ENCODE measurements at places on chromosomes 16 and 17. TPM values are rescaled to one million over a fixed set of nuclear protein-coding genes. Genes with fewer than 3 reads are reported as not detected.

DNA sequence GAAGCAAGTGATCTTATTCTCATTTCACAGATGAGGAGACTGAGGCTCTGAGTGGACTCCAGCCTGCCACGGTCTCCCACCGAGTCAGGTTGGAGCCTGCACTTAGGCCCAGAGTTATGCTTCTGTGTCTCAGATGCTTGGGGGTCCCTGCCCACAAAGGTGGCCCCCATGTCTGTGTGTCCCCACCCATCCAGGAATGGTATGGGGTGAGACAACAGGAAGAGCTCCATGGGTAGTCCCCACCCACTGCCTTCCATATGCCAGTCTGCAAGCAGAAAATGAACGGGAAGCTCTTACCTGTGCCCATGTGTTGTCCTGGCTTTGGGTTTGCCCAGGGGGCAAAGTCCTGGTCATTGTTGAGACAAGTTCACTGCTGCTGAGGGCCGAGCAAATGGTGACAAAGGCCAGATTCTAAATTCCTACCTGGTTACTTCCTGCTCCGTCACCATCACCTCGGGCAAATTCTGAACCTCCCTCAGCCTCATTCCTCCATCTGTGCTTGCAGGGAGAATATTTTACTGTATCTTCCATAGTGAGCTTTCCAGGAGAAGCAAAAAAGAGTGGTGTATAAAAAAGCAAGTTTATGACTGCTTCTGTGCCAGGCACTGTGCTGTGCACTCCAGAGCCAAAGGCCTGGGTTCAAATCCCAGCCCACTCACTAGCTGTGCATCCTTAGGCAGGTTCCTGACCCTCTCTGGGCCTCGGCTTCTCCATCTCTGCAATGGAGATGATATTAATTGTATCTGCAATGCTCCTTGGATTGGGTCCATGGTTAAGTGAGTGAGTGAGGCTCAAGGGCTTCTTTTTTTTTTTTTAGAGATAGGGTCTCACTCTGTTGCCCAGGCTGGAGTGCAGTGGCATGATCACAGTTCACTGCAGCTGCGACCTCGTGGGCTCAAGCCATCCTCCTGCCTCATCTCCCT is 9.3 kb downstream of the IL4R start:
- DNase-seq = no peak

GRCh38 chr16:55146966-55147365 is 177.0 kb upstream of the IRX6 start:
- DNase-seq = peak; percentile 71

GRCh38 chr16:54986409-54986808 is 55.7 kb downstream of the IRX5 start:
- peak; percentile 4 for DNase-seq

DNA sequence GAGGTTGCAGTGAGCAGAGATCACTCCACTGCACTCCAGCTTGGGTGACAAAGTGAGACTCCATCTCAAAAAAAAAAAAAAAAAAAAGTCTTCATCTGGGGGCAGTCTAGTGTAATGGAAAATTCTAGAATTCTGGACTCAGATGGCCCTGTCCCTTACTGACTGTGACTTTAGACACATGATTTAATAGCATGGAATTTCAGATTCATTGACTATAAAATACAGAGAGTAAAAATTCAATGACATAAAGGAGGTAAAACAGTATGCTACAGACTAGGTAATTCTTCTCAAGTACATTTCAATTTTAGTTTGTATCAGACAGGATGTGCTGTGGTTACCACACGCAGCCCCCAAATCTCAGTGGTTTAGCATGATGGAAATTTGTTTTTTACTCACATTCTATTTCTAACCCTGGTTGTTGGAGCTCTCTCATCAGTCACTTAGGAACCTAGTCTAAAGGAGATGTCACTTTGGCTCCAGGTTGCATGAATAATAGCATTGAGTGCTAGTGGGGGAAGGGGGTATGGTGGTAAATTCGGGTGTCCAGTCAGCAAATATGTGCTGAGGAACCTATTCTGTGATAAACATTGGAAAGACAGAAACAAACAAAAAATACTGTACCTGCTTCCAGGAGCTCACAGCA is 444.0 kb downstream of the XYLT1 start:
- DNase-seq = no peak

GRCh38 chr16:64982581-64982980 is 139.3 kb downstream of the CDH11 start:
- DNase-seq = no peak

DNA sequence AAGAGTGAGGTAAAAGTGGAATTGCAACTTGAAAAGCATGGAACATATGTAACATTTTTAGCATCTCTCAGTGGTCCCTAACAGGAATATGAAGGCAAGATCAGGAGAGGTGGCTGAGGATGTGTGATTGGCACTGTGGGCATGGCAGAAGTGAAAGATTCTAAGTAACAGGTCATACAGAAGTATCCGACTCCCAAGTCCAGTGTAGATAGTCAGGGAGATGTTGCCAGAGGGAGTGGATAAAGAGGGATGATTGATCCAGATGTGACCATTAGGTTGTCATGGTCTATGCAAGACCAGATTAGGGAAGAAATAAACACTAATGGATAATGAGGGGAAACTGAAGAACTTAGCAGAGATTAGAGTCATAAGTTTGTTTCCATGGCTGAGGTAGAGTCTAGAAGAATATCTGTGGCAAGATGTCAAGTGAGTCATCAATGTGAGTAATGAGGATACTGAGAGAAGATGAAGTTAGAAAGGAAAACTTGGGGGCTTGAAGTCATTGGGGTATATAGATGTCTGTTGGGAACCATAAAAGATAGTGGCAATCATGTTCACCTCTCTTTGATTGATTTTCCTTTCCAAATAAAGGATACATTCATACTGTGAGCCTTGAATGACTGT is 23.9 kb upstream of the CAPNS2 start:
- DNase-seq = peak; percentile 80

GRCh38 chr17:9206741-9207332 is 185.5 kb downstream of the NTN1 start:
- DNase-seq = no peak

GRCh38 chr17:55659661-55660060 is 63.0 kb downstream of the TMEM100 start:
- DNase-seq = no peak

- peak; percentile 61 for DNase-seq
Observed at GRCh38 chr16:83100679-83101078, 473.9 kb downstream of the CDH13 start.

DNA sequence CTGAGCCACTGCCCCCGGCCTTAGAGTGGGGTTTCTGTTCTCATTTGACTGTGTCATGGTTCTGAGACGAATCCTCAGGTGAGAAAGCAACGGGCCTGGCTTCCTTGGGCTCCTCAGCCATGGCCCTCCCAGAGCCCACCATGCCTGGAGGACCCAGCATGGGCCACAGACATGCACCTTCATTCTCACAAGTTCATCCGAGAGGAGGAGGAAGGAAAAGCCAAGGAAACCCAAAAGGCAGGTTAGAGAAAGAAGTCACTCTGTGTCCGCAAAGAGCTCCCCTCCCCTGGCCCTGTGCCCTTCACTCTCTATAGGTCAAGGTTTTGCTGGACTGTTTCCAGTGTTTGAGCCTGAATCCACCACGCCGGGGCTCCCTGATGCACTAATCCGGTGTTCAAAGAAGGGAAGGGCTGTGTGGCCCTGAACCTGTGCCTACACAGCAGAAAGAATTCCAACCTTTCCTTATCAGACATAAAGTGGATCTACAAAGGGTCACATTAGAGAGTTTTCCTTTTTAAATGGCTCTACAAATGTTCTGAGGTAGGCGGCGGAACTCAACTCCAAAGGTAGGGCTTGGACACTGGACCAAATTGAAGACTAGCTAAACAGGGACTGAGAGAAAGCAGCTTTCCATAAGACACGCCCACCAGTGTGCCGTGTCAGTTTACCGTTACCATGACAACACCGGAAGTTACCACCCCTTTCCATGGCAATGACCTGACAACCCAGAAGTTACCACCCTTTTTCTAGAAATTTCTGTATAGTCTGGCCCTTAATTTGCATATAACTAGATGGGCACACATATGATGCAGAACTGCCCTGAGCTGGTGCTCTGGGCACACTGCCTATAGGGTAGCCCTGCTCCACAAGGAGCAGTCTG is 15.9 kb upstream of the PECAM1 start:
- peak; percentile 66 for DNase-seq

- DNase-seq = no peak
Observed at GRCh38 chr17:10251212-10251948, 53.0 kb upstream of the GAS7 start.

DNA sequence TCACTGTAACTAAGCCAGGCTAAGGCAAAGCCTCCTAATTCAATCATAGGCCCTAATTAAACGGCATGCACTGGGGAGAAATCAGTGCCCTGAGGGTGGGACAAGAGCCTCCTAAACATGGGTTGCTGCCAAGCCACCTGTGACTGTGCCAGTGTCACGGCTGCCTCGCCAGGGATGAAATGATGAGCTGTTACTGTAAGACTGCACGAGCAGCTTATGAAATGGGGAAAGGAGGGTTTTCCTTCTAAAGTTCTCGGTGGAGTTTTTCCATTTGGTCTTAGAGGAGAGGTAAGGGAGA is 12.7 kb downstream of the TMEM11 start:
- peak; percentile 83 for DNase-seq

- DNase-seq = no peak
Observed at GRCh38 chr16:50584033-50584722, 36.0 kb downstream of the NKD1 start.

DNA sequence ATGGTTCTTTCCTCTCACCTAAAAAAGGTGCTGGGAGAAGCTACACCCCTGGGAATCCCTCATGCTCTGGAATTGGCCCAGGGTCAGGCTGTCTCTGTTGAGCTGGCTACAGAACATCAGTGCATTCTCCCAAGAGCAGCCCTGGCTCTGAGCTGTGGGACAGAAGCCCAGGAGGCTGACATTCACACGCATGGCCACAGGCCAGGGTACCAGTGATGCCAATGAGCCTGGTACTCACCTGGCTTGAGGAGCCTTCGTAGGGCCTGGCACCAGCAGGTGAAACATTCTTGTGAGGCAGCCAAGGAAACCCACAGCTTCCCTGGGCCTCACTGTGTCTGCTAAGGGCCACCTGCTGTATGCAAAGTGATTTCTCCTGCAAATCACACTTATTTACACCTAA is 121.7 kb upstream of the CCL2 start:
- DNase-seq = no peak

GRCh38 chr16:73847090-73847489 is 449.5 kb upstream of the PSMD7 start:
- no peak for DNase-seq

GRCh38 chr16:50467559-50467942 is 80.6 kb upstream of the NKD1 start:
- no peak for DNase-seq

- no peak for DNase-seq
Observed at GRCh38 chr17:34265711-34266110, 4.3 kb upstream of the CCL7 start.

GRCh38 chr16:11985250-11985649 is 8.7 kb downstream of the SNX29 start:
- DNase-seq = no peak

DNA sequence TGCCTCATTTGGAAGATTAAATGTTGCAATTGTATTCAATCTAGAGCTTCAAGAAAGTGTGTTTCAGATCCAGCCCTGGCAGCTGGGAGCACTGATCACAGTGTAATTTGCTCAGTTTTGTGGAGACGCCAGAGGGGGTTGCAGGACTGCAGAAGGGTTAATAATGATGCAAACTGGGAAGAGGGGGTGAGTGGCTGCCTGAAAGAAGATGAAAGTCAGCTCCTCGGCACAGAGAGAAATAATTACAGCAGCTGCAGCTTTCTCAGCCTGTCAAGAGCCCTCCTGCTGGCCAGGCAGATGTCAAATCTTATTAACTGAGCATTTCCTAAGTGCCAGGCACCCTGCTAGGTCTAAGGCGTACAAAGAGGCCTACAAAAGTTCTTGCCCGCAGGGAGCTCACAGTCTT is 97.7 kb downstream of the ZNF18 start:
- no peak for DNase-seq

DNA sequence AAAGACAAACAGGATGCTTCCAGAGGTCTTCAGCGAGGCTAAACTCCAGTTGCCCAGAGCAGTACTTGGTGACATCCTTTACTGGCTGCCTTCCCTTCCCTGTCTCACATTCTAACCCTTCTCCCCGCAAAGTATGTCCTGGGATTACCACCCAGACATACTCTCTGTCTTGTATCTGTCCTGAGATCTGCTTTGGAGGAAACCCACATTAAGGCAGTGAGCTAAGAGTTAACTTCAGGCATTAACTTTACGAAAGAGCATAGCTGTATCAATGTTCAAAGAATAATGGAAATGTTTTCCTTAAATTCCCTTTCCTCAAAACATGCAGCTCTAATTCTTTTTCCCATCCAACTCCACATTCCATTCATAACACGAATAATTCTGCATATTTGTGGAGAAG is 385.2 kb downstream of the NPIPA8 start:
- DNase-seq = no peak

- peak; percentile 43 for DNase-seq
Observed at GRCh38 chr17:59167571-59168001, 12.0 kb downstream of the PRR11 start.

GRCh38 chr16:67271446-67271845 is 7.9 kb upstream of the PLEKHG4 start:
- DNase-seq = no peak

DNA sequence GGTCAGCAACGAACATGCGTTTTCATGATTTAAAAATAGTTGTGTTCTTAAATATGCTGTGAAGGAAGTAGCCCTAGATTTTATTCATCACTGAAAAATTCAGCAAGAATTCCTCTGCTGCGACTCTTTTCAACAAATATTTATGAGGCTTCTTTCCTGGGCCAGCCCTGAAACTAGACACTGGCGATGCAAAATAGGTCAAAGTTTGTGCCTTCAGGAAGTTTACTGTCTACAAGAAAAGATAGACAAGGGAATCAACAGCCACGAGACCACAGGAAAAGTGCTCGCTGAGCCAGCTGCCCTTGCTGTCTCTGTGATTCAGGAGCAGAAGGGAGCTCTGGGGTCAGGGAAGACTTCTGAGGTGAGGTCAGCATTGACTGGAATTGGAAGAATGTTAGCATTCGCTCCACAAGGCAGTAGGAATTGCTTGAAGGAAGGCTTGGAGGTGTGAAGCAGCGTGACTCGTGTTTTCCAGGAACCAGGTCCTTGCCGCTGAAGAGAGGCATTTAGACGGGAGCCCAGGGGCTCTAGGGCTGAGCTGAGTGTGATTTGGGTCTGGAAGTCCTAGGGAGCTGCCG is 1.9 kb upstream of the RPL26 start:
- peak; percentile 63 for DNase-seq

- no peak for DNase-seq
Observed at GRCh38 chr16:3091551-3091950, 7.5 kb downstream of the ZSCAN10 start.

NDUFAF8 gene
- total RNA-seq = 37.2 TPM

PPP1R1B gene
- total RNA-seq = 0.48 TPM

KRTAP9-8 gene
- total RNA-seq = not detected

PRR35 gene
- not detected for total RNA-seq

GPR179 gene
- total RNA-seq = not detected
